EL (cell line): ENCODE measurements at places on chromosomes 11 and 22.

DNA sequence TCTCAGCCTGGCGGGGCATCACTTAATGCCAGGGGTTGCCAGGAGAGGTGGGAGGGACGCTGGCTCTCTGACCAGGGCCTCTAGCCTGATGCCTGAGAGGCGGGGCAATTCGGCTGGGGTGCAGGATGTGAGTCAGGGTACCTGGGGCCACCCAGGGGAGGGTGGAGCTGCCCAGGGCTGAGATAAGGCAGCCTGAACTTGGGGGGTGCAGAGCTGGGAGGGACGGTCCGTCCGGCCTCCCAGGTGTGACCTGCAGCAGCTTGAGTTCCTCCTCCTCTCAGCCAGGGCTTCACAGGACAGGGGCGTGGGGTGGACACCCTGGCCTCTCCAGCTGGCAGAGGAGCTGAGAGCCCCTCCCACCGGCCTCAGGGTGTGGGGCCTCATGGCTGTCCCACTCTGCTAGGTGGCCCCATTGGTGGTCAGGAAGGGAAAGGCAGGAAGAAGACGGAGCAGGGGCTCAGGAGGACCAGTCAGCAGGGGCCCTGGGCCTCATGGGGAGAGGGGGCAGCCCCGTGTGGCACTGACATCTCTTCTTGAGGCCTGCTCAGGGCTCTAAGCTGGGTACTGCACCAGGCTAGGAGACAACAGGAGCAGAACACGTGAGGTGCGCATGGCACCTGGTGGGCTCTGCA is 942 bp upstream of the RPS6KA4 start:
- peak; percentile 63 for DNase-seq

GRCh38 chr11:95154514-95154913 is 64.9 kb downstream of the ENDOD1 start:
- DNase-seq, result no peak

- DNase-seq, result no peak
Observed at GRCh38 chr11:65640483-65641296, 2.8 kb downstream of the SIPA1 start.

- no peak for DNase-seq
Observed at GRCh38 chr11:69545976-69546617, 64.6 kb downstream of the LINC01488 start.

- peak; percentile 94 for DNase-seq
Observed at GRCh38 chr22:28116219-28116673, 197.2 kb upstream of the PITPNB start.

DNA sequence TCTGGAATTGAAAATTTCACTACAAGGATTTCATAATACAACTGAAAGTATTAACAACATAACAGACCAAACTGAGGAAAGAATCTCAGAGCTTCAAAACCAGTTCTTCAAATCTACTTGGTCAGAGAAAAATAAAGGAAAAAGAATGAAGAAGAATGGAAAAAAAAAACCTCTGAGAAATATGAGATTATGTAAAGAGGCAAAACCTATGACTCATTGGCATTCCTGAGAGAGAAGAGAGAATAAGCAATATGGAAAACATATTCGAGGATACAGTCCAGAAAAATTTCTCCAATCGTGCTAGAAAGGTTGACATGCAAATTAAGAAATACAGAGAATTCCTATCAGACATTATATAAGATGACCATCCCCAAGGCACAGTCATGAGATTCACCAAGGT is 23.4 kb upstream of the GPR83 start:
- DNase-seq, result peak; percentile 27

DNA sequence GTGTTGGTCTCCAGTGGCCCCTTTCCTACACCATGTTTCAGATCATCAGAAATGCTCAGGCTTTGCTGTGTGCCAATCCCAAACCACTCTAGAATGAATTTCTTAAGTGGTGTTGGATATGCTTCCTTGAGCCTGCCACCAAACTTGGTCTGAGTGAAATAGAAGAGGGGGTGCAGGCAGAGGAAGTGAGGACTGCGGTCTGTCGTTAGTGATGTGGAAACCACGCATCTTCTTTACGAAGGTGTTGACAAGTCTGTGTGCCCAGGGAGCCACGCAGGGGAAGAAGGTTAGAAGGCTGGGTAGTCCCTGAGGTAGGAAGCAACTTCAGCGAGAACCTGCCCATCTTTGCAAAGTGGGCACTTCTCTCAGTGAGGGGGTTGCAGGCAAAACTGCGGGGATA is 187.4 kb upstream of the NAV2 start:
- DNase-seq, result no peak

GRCh38 chr22:28788601-28789000 is 11.8 kb downstream of the XBP1 start:
- DNase-seq, result no peak

DNA sequence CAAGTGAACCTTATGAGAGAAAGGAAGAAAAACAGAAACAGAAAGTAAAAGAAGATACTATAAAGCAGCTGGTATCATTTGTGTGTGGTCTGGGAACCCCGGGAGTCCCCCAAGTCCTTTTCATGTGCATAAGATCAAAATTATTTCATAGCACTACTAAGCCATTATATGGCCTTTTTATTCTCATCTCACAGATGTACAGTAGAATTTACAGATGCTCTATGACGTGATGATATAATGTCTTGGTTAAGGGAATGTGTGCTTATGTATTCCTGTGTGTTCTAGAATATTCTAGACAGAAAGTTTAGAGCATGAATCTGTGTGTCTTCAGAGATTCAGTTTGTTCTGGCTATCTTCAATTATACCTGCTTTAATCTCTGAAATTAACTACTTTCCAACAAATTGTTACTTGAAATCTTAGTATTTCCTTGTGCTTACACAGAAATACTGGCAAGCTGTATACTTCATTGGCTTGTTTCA is 8.6 kb upstream of the TPP1 start:
- DNase-seq, result no peak

GRCh38 chr22:46968359-46968740 is 205.9 kb downstream of the TBC1D22A start:
- DNase-seq, result no peak

DNA sequence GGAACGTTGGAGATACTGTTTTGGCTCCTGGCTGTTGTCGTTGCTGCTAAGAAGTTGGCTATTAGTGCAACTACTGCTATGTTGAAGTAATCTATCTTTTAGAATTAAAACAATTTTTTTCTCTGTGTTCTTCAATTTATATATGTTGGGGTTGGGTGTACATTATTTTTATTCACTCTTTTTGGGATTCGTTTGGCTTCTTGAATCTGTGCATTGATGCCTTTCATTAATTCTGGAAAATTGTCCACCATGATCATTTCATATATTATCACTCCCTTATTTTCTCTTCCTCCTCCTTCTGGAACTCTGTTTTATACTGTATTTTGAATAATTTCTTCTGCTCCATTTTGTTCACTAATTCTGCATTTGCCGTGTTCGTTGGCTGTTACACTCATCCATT is 199.5 kb upstream of the PLET1 start:
- no peak for DNase-seq

DNA sequence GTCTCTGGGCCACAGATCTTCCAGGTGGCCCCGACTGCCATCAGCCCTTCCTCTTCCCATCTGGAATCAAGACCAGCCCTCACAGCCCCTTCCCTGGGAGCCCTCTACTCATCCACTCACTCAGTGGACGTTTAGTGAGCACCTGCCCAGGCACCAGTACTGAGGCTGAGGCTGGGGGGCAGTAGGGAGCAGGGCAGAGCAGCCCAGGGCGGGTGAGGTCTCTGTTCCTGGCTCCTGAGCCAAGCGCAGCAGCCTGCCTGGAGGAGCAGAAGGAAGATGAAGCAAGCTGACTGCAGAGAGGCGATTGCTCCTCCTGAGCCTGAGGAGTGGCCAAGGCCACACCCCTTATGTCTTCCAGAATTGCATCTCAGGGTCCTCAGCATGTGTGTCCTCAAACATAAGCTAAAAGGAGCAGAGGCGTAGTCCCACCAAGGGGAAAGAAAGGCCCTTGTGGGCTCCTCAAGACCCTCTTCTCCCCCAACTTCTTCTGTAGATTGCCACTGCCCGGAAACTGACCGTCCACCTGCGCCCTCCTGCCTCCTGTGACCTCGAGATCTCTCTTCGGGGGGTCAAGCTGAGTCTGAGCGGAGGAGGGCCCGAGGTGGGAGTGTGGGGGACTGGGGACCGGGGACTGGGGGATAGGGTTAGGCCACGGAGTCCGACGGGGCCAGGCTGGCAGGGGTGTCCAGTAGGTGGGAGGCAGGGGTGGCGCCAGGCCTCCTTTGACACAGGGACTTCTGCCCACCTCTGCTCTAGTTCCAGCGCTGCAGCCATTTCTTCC is 5.8 kb downstream of the MAPK8IP2 start:
- no peak for DNase-seq

DNA sequence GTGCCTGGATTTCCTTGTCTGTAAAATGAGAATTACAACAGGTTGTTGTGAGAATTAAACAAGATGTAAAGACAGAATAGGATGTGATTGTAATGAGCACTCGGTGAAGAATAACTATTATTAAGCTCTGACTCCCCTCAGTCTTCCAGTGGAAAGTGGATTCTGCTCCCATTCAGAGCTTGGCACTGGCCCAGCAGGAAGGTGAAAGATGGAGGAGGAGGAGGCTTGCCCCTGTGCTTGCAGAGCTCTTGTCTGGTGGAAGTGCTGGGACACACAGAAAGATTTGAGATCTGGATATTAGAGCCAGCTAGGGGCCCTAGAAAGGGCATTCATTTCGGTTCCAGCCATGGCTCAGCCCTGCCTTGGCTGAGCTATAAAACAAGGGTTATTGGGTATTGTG is 28.2 kb downstream of the PHLDB1 start:
- no peak for DNase-seq

DNA sequence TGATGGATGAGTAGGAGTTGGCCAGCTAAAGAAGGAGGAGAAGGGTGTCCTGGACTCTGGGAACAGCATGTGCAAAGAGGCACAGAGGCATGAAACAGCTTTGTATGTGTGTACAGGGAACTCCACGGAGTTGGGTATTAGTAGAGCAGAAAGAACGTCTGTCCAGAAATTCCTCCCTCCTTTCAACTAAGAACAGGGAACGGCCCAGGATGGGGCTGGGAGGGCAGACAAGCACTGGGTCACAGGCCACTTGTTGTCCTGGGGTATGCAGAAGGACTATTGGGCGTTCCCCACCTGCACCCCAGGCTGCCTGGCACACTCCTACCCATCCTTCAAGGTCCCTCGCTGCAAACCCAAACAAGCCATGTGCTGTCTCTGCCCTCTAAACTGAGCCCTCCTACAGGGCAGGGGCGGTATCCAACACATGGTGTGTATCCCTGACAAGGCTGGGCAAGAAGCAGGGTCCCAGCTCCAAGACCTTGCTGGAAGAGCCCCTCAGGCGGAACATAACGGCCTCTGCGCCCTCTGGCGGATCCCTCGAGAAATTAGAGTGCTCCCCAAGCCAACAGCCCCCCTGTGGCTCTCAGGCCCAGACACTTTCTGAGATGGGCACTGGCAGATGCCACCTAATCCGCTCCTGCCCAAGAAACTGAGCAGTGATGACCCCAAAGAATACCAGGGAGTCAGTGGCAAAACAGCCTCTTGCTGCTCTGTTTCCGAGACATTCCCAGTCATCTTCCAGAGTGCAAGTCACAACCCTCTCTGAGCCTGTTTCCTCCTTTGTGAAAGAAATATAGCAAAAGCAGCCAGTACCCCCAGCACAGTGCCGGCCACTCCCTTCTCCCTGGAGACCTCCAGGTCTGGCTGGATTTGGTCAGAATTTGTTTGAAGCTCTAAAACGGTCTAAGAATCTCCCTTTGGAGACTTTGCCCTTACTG is 1.6 kb upstream of the ELFN2 start:
- peak; percentile 61 for DNase-seq

DNA sequence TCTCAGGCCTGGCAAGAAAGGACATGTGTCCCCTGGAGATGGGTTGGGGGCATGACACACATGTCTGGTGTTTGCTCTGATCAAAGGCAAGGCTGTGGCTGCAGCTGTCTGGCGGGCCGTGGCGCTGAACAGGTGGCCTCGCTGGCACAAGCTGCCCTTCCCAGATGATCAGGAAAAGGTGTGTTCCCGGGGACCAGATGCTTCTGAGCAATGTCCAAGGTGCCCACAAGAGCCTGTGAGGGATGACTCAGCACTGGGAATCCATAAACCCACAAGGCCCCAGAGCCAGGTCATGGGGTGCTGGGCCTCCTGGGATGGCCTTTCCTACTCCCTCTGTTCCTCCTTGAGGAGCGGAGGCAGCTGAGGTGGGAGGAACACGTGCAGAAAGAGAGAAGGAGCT is 9.7 kb upstream of the LRP5 start:
- DNase-seq, result peak; percentile 52

GRCh38 chr11:120217941-120218694 is 7.3 kb downstream of the OAF start:
- DNase-seq, result no peak

- DNase-seq, result no peak
Observed at GRCh38 chr11:62622476-62623089, 797 bp upstream of the B3GAT3 start.

GRCh38 chr22:38963872-38964271 is 6.5 kb downstream of the APOBEC3A start:
- no peak for DNase-seq
